T-helper 2 cell treated with Interferon-gamma antibody and Interleukin-4, amounts not matched to agents 100 ng/mL and 5 ng/mL, for 36 hours (primary cell): ENCODE measurements at places on chromosomes 7 and 10. TPM values are rescaled to one million over a fixed set of nuclear protein-coding genes. Genes with fewer than 3 reads are reported as not detected.

Gene ZNF25
- 5.0 and 5.6 TPM in 2 replicates for total RNA-seq

Gene TRIM50
- total RNA-seq = not detected in 2 replicates

Gene SFRP4
- total RNA-seq = not detected in 2 replicates

Gene ICA1
- total RNA-seq = 1.2 and 1.3 TPM in 2 replicates

Gene RBP3
- total RNA-seq = not detected in 2 replicates

Gene MTPN
- total RNA-seq = 126 and 129 TPM in 2 replicates
